ENCODE measurements at places on chromosomes 2 and 18. TPM values are rescaled to one million over a fixed set of nuclear protein-coding genes. Genes with fewer than 3 reads are reported as not detected.

The ANKRD30BL gene
- not detected for total RNA-seq

The HNRNPA3 gene
- total RNA-seq = 350 TPM

The FKBP7 gene
- total RNA-seq = 3.6 TPM

GRCh38 chr2:118268268-118268667, 180.0 kb downstream of the INSIG2 start:
- H3K27me3 ChIP-seq = peaks cover 5% of the 10 kb centered on the region
- H3K27ac ChIP-seq = no peak overlapping the region
- no peak overlapping the region for H3K4me3 ChIP-seq

DNA sequence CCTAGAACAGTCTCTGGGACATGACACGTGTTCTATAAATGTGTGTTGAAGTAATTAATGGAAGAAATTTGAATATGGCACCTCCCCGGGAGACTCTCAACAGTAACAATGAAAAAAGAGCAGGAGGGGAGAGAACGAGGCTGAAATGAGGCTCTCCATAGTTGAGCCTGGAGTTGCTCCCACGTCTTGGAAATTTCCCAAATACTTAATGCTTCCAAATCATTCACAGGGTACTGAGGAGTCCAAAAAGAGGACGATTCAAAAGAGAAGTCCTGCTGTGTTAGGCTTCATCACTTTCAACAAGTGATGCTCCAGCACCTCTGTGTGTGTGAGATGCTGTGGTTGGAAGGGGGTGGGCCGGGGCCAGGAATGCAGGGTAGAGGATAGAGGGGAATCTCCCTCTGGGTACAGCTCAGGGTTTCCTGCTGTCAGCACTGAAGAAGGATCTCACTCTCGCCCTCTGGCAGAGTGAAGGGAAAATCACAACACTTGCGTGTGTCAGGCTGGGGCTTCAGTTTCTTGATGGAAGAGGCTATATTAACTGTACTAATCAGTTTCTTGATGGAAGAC, 18.1 kb upstream of the ZNF407 start:
- H3K36me3 ChIP-seq = no peaks in the 10 kb centered on the region
- DNase-seq = no peak
- no peaks in the 10 kb centered on the region for H3K4me1 ChIP-seq
- no peak overlapping the region for H3K27ac ChIP-seq
- H3K27me3 ChIP-seq = peaks cover 25% of the 10 kb centered on the region

DNA sequence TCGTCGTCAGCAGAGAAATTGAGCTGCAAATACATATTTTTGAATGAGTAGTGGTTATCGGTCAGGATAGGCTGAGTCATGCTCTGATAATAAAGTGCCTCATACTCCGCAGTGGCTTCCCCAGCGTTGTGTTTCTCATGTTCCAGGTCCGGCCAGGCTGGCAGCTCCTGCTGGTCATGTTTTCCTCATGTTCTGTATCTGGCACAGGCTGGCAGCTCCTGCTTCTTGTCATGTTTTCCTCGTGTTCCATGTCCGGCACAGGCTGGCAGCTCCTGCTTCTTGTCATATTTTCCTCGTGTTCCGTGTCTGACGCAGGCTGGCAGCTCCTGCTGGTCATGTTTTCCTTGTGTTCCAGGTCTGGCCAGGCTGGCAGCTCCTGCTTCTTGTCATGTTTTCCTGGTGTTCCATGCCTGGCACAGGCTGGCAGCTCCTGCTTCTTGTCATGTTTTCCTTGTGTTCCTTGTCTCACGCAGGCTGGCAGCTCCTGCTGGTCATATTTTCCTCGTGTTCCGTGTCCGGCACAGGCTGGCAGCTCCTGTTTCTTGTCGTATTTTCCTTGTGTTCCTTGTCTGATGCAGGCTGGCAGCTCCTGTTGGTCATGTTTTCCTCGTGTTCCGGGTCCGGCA, 148.9 kb downstream of the ATP9B start:
- no peak overlapping the region for H3K4me3 ChIP-seq
- no peaks in the 10 kb centered on the region for H3K4me1 ChIP-seq
- no peaks in the 10 kb centered on the region for H3K27me3 ChIP-seq
- H3K36me3 ChIP-seq = peaks cover 7% of the 10 kb centered on the region
- no peak overlapping the region for H3K27ac ChIP-seq

DNA sequence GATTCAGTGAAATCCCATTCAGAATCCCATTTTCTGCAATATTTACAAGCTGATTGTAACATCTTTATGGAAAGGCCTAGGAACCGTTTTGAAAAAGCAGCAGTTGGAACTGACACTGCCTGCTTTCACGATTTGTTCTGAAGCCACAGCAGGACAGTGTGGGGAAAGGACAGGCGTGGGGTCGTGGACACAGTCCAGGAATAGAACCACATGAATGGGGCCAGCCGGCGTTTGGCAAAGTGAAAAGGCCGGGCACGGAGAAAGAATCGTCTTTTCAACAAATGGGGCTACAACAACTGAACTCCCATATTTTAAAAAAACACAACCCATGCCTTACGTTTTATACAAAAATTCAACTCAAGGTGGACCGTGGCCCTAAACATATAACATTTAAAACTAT, 69.8 kb downstream of the SLC66A2 start:
- no peak overlapping the region for H3K4me3 ChIP-seq
- H3K4me1 ChIP-seq = no peaks in the 10 kb centered on the region
- DNase-seq = no peak
- no peak overlapping the region for H3K27ac ChIP-seq
- no peaks in the 10 kb centered on the region for H3K27me3 ChIP-seq
- H3K36me3 ChIP-seq = no peaks in the 10 kb centered on the region

GRCh38 chr2:10067881-10068280, 12.3 kb downstream of the CYS1 start:
- H3K4me3 ChIP-seq = no peak overlapping the region
- peaks cover 12% of the 10 kb centered on the region for H3K4me1 ChIP-seq
- DNase-seq = no peak
- no peaks in the 10 kb centered on the region for H3K36me3 ChIP-seq
- no peak overlapping the region for H3K27ac ChIP-seq
- peaks cover 14% of the 10 kb centered on the region for H3K27me3 ChIP-seq

Data from activated CD8-positive, alpha-beta T cell treated with anti-CD3 and anti-CD28 coated beads, Interleukin-2, amount 10 ng/mL, durations not matched to agents 7 days and 5 days (primary cell).